ENCODE measurements at places on chromosomes 5 and 9.
A peak's percentile ranks its signal among the peaks of the same experiment; 100 is the strongest.

DNA sequence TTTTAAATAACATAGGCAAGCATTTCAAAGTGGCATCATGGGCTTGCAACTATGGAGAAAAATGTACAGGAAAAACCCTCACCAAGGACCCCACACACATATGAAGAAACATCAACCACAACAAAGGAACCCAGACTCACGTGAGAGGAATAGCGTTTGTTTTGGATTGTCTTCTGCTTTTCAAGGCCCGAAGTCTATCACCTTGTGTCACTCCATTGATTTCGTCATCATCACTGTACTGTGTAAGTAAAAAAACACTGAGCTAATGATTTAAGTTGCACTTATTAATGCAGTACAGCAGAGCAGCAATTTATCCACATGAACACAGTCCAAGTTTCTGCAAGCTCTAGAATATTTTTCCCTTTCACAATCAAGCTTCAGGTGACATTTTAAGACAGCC, 72.4 kb downstream of the HABP4 start:
- DNase-seq: no peak

DNA sequence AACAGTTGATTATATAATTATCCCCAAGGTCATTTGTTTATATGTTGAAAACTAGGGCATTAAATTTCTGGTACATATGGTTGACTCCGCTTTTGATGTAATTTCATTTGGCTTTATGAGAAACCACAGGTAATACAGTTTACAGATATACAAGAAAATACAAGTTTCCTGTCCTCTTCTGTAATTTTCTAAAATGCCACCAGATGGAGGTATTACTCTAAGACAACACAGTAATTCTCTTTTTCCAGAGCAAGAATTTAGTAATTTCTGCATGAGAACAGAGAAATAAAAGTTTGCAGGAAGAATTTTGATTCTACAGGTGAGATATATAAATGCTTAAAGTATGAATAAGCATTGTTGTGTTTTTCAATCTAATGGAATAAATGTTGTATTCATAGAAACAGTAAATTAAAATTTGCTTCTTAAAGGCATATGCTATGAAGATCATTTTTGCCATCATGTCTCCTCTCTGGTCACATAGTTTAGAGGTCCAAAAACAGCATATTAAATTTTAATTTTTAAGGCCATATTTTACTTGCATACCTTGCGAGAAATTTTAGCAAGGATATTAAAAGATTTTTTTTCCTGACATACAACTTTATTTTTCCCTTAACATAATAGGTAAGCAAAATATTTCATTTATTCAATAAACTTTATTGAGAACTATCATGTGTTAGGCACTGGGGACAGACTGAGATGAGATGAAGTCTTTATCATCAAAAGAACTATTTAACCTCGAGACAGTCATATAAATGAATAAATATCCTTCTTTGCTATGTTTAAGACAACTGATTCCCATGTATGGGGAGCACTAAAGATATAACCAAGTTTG, 22.7 kb downstream of the CHD1 start:
- peak; percentile 53 for DNase-seq

- peak; percentile 37 for DNase-seq
These were observed 49.0 kb upstream of the IRX4 start for GRCh38 chr5:1931604-1932231.

DNA sequence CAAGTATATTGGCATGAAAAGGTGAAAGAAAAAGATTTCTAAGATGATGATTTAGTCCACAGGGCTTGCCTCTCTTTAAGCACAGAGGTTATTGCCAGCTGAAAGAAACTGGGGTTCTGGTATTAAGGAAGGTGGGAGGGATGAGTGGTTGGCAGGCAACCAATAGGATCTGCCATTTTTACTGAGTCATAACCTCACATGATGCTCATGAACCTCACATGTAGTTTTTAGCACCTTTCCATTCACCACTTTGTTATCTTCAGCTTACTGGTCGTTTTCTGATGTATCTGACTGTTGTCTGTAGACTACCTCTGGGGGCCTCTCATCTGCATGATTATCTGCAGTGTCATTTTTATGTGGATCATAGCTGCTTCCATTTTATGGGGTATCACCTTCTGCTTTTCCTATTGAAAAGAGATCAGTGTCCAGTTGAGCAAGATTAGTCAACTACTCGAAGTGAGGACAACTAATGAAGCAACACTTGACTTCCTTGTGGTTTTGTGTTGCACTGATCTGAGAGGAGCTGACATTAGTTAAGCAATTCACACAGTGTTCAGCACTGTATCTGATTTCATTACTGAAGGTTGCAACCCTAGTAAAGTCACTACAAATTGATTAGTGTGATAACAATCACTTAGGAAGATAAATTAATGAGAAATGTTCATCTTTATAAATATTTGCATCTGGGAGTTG, 186.3 kb downstream of the SGCD start:
- DNase-seq: no peak

GRCh38 chr5:125227333-125228095, 481.1 kb upstream of the ZNF608 start:
- peak; percentile 11 for DNase-seq

GRCh38 chr9:119902611-119903010, 533.4 kb upstream of the BRINP1 start:
- no peak for DNase-seq

DNA sequence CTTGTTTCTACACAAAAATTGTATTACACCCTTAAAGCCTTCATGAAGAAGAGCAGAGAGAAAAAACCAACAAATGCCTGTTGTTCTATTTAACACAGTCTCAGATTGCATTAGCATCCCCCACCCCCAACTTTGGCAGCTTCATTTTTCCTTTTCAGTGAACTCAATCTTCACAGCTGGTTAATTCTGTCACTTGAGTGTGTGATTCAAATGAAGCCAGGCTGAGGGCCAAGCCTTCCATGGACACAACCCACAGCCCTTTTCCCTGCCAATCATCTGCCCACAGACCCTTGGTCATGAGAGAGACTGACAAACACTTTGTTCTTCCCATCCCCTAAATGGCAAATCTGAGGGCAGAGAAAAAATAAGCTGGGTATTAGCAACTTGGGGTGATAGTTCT, 217.5 kb upstream of the NMUR2 start:
- no peak for DNase-seq

DNA sequence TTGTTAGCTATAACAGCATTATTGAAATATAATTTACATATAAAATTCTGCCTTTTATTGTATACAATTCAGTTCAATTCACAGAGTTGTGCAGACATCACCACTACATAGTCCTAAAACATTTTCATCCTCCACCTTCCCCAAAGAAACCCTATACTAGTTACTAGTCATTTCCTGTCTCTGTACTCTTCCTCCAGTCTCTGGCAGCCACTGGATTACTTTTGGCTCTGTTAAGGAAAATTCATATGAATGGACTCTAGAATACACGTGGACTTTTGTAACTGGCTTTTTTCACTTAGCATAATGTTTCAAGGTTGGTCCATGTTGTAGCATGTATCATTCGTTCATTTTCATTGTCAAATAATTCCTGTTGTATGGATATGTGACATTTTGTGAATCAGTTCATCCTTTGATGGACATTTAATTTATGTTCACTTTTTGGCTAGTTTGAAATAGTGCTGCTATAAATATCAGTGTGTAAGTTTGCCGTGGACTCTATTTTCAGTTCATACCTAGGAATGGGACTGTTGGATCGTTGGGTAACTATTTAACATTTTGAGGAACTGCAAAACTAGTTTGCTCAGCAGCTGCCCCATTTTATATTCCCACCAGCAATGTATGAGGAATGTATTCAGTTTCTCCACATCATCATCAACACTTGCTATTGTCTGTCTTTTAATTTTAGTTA, 9.7 kb downstream of the ICE1 start:
- DNase-seq: no peak

DNA sequence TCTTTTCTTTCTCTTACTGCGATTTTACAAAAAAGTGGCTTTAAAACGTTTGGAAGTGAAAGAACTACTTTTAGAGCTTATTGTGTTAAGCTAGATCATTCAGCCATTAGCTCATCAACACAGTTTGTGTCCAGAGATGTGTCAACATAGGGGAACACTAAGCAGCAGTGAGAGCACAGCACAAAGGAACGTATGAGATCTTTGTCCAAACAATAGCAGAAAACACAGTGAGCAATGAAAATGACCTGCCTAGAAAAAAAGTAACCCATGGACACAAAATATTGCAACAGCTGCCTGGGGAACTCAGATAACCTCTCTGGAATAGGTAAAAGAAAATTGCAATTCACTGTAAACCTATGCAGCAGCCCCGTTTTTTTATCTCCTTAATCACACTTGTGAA, 372.5 kb downstream of the ARHGEF28 start:
- no peak for DNase-seq

DNA sequence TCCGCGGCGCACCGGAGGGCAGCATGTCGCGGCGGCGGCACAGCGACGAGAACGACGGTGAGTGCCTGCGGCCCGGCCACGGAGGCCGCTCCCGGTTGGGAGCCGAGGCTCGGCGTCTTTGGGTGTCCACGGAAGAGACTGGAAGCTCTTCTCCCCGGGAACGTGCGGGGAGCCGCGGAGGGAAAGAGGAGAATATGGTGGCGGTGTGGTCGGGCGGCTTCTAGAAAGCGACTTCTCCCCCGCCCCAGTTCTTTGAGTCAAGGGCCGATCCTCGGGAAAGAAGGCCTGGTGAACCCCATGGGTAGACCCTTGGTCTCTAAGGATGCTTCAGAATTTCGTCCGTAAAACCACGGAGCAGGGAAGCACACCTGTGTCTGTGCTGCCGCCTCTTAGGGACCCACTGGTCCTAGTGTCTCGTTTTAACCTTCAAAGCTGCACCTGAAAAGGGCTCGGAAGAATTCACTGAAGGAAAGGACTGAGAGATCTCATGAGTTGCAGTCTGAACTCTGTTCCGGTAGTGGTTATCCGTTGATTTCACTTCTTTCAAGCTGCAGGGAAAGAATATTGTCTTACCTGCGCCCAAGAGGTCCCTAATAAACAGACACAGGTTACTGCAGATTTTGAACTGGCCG, 354 bp downstream of the NCBP1 start:
- DNase-seq: no peak

DNA sequence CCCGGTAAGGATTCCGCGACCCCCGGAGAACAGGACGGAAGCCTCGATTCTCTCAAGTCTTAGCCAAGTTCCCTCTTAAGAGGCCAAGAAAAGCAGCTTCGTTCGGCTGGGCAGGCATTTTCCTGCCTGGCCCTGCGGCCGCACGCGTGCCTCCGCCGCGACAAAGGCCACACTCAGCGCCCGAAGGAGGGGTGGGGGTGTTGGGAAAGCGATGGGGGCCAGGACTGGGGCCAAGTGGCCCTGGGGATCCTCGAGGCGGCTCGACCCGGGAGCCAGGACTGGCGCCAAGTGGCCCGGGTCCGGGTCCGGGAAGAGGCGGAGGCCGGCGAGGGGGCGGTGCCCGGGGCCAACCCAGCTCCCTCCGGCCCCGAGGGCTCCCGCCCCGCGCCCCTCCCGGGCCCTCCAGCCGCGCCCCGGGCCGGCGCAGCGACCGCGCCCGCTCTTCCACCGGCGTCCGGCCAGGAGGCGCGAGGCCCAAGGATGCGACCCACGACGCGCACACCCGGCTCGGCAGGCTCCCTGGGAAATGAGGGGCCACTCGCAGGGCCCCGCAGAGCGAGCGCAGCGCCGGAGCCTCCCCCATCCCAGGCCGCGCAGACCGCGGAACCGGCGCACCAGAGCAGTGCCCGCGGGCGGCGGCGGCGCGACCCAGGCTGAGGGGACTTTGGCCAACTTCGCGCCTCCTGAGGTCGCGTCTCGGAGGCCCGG, 756 bp downstream of the VAV2 start:
- DNase-seq: peak; percentile 63

DNA sequence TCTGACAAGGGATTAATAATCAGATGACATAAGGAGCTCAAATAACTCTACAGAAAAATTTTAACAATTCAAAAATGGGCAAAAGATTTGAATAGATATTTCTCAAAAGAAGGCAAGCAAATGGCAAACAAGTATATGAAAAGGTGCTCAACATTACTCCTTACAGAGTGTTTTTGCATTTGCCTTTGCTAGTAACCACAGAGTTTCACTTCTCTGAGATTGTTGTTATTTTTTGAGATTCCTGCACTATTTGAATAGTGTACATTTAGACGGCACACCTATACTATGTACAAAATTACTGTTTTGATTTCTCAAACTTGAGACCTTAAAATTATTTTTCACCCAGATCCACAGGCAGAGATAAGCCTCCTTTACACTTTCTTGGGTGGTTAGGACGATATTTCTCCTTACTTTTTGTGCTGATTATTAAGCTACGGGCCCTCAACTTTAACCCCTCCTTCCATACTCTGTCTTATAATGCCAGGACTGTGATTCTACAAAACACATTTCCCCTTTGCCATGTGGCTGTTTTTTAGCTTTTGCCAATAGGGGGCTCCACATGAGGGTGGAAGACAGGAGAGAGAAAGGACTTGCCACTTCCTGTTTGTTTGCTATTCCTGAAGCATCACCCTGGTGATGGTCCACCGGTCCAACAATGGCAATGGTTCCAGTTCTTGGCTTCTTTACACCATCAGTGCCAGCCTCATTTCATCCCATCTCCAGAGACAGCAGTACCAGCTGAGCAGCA, 65.0 kb upstream of the DAP start:
- no peak for DNase-seq

GRCh38 chr9:109811876-109812275, 31.9 kb downstream of the PALM2AKAP2 start:
- DNase-seq: no peak

DNA sequence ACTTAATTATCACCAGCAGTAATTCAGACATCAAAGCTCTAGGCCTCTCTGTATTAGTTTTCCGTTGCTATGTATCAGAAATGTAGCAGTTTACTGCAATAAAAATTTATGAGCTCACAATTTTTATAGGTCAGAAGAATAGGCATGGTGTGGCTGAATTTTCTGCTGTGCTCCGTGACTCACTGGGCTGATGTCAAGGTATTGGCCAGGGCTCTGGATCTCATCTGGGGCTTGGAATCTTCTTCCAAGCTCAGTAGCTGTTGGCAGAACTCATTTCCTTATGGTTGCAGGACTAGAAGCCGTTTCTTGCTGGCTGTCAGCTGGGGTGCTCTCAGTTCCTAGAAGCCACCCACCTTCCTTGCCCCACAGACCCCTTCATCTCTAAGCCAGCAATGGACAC, 66.3 kb downstream of the PSAT1 start:
- peak; percentile 26 for DNase-seq

GRCh38 chr5:25006734-25007133, 362.0 kb upstream of the CDH10 start:
- peak; percentile 44 for DNase-seq

All from hepatocyte (in vitro differentiated cells).